ENCODE measurements at places on chromosomes 2 and 18.
A peak's percentile ranks its signal among the peaks of the same experiment; 100 is the strongest.

GRCh38 chr18:23587220-23587642 is 925 bp upstream of the NPC1 start:
- DNase-seq: no peak

DNA sequence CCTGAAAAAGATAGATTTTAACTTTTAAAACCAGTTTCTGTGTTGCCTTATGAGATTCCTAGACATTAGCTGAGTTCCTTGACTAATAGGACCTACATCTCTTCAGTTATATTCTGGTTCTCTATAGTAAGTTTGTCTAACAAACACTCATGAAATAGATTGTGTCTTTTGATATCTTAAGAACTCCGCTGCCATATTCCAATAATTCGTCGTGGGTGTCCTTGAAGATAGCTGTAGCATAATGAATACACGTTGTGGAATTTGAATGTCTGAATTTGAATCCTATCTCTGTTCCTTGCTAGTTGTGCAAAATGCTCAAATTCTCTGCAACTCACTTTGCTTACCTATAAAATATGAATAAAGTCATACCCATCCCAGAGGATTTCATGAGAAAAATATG is 176.8 kb upstream of the COL3A1 start:
- no peak for DNase-seq

DNA sequence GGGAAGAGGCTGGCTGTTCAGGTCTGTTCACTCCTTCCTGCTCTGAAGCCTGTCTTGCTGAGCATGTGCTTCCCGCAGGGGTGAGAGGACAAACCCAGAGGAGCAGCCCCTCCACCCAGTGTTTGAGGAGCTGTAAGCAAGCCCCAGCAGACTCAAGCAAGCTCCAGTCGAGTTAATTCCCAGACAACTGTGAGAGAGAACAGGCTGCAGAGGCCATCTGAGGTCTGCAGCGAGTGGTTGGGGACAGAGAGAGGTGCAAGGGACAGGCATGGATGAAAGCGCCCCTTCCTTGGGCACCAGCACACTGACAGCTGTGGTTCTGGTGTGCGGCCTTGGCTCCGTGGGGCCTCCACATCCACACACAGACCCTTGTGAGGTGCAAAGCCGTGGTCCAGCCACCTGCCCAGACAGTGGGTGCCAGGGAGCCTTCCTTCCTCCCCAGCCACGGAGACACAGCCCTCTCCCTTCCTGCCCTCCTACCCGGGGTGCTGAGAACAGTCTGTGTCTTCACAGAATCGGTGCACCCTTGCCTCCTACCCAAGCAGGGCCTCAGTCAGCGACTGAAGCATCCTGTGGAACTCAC is 36.2 kb downstream of the MAL start:
- DNase-seq: no peak

- no peak for DNase-seq
These were observed 290.2 kb downstream of the OSR1 start for GRCh38 chr2:19068206-19068605.

DNA sequence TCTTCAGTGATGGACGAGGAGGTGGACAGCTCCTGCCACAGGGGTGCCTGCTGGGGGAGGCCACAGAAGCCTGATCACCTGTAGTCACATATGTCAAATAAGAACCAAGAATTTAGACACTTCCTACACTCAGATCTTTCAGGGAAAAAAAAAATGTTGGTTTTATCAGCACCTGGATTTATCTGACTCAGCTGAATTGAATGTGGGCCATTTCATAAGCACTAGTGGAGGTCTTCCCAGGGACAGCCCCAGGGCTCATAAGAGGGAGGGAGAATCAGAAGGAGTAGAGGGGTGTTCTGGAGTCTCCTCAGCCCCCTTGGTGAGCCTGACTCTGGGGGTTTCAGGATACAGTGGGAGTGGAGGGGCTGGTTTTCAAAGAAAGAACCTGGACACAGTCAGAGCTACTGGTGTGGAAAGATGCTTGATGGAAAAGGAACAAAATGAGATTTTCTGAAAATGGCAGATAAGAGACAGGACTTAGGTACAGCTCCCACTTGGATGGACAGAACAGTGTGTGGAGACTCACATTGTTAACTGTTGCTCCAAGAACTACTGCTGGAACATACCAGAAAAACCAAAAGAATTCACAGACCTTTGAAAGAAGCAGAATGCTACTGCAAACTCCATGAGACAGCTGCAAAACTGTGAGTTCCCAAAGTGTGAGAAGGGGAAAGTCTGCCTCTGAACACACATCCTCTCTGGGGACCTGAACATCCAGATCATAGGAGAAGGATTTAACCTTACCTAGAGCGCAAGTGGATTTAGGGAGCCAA is 45.4 kb downstream of the LCT start:
- no peak for DNase-seq

DNA sequence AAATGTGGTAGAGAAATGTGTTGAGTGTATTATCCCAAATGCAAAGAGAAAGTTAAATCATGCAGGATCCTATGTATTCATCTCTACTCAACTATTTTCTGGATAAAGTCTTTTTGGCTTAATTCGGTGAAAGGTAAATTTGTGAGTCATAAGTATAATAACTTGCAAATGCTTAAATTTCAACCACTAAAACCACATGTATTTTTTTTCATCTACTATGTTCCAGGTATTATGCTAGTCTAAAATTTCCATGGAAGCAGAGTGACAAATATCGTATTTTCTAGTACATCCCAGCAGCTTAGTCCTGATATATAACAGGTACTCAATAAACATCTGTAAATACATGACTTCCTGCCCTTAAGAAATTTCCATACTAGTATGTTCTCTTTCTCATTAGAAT is 6.2 kb downstream of the ALS2 start:
- DNase-seq: no peak

- DNase-seq: peak; percentile 56
These were observed at the start of gene DRC1 for GRCh38 chr2:26401739-26402541. DRC1 (plus strand) TSS chr2:26401920; CDS start chr2:26401990, 70 bp downstream.

GRCh38 chr18:63138436-63139340 is 180.9 kb downstream of the BCL2 start:
- peak; percentile 11 for DNase-seq

DNA sequence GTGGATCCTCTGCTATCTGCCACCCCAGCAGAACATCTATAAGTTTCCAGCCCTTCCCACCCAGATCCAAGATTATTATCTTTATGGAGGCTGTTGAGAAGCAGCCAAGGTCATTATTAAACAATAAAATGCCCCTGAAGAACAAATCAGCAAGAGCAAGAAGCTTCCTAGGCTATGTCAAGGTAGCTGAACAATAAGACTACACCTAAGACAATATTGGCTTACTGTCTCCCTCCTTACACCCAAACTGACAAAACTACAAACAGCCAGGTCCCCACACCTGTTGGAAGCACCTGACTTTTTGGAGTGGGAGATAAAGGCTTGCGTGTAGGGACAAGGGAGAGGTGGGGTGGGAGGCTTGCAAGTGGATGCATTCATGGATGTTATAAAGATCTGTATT is 128.5 kb downstream of the SPTBN1 start:
- no peak for DNase-seq

- DNase-seq: no peak
These were observed 112.4 kb downstream of the PLEKHA3 start for GRCh38 chr2:178592655-178593054.

GRCh38 chr2:133135035-133135654 is 433.1 kb downstream of the NCKAP5 start:
- DNase-seq: no peak

- DNase-seq: no peak
These were observed 239.9 kb downstream of the KLHL29 start for GRCh38 chr2:23624915-23625314.

DNA sequence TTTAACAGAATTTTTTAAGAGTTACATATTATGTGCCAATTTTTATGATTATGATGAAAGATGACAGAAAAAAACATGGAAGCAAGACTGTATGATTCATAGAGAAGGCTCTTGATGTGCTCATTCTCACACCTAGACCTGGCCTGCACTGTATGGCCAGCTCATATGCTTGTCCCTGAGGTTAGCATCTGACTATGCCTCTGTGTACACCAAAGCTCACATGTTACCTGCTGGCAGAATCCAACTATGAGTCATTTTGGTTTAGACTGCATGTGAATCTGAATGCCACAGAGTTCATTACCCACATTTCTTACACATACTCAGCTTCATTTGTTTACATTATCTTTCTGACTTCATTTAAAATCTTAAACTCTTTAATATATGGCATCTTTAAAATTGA is 139.0 kb downstream of the DSC3 start:
- DNase-seq: no peak

GRCh38 chr18:49959176-49959575 is 145.8 kb upstream of the ACAA2 start:
- no peak for DNase-seq

GRCh38 chr18:59821983-59822382 is 77.8 kb upstream of the PMAIP1 start:
- DNase-seq: peak; percentile 82

DNA sequence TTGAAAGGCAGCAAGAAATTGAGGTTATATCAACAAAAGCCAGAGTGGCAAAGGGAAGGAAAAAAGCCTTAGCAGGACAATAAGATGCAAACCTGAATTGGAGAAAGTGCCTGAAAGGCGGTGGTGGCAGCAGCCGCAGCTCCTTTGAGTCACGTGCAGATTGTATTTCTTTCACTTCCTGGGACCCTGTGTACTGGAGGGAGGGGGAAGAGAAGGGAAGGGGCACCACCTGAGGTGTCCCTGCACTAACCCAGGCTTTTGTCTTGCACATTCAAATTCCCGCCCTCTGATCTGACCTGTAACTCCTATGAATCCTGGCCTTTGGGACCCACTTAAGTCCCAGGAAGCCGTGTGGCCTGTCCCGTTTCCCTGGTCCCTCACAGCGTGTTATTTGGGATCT is 326.1 kb upstream of the SKOR2 start:
- DNase-seq: no peak

DNA sequence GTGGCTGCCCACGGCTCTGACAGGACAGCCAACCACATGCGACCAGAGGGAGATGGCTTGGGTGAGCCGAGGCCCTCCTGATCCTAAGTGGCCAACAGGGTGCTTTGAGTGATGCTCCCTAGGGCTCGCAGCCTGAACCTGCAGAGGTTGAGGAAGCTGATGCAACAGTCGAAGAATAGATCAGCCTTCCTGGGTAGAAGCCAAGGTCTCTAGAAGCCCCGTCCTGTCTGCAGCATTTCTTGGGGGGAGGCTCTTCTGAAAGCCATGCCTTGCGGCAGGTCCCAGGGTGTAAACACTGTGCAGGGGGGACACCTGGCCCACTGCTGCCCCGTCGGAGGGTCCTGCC is 136.4 kb downstream of the HDAC4 start:
- DNase-seq: no peak

DNA sequence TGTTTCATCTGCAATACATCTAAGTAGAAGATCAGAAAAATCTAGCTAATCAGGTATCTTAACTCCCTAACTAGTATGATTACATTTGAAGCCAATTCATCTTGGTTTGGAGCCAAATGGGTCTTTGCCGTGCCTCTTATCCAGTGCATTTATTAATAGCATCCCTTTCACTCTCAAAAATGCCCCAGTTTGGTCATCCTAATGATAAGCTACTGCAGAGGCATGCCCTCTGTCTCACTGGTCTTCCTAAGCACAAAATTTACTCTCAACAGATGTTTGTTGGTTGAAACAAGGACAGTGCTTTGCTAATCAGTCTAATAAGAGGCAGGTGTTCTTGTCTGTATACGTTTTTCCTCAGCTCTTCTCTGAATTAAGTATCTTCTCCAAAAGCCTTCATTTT is 403.2 kb downstream of the RAD51AP2 start:
- no peak for DNase-seq

DNA sequence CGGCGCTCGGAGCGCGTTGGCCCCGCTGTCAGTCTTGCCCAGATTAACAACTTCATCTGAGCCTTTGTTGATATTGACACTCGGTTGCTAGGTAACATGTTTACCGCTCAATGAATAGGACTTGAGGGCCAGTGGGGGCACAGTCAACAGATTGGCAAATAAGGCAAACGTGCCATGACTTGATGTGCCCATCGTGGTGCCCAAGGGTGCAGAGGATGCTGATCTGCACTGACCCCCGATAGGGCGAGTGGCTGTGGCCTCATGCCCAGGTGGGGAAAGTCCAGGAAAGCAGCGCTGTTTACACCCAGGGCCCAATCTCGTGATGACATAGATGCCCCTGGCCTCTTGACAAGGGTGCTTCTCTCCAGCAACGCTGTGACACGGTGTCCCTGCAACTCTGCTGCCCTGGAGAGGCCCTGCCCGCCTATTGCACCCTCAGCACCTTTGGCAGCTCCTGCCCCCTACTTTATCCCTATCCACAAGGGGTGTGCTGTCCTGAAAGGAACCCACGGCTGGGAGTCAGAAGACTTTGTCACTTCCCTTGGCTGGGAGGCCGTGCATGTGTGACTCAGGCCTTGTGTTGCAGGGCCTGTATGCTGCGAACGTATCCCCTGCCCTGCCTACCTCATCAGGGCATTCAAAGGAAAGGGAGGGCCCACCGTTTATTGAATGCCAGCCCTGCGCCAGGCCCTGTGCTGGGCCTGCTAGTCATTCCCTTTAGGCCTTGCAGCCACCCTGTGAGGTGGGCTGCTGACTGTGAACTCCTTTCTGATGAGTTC is 158.0 kb downstream of the INHBB start:
- DNase-seq: peak; percentile 24

- DNase-seq: no peak
These were observed 149.3 kb downstream of the GPD2 start for GRCh38 chr2:156585457-156585856.

DNA sequence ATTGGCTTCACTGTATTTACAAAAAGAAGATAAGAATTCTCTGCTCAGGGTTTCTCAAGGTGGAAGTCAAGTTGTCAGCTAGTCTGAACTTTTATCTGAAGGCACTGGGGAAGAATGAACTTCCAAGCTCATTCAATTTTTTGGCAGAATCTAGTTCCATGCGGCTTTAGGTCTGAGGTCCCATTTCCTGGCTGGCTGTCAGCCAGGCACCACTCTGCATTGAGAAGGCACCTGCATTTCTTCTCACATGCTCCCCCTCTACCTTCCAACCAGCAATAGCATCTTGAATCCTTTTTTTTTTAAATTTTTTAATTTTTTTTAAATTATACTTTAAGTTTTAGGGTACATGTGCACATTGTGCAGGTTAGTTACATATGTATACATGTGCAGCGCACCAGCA is 46.2 kb upstream of the RPE start:
- no peak for DNase-seq

GRCh38 chr2:64214281-64215115 is 70.3 kb upstream of the PELI1 start:
- no peak for DNase-seq

- no peak for DNase-seq
These were observed 180.6 kb downstream of the FSIP2 start for GRCh38 chr2:185919155-185919554.
